ENCODE measurements at places on chromosomes 16 and 17.

DNA sequence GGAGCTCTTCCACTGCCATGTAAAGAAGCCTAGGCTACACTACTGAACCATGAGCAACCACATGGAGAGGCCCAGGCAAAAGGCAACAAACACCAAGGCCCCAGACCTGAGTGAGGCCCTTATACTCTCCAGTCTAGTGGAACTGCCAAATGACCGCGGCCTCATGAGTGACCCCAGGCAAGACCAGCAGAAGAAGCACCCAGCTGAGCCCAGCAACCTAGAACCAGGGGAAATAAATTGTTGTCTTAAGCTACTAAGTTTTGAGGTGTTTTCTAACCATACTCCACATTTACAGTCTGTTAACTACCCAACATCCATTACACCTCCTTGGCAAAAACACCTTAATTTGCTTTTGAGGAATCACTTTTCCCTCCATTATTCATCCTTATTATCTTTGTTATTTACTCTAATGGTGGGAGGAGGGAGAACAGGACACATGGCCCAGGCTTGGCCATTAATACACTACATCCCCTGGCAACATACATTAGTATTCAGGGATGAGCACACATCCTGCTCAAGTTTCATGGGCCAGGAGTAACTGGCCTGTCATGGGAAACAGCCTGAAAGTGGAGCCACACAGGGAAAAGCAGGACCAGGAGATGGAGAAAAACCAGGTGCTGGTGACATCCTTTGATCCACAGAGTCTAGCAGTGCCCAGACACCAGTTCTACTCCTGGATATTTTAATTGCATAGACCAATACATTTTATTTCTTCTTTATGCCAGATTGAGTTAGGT, 26.2 kb downstream of the SLC39A11 start:
- DNase-seq: no peak

DNA sequence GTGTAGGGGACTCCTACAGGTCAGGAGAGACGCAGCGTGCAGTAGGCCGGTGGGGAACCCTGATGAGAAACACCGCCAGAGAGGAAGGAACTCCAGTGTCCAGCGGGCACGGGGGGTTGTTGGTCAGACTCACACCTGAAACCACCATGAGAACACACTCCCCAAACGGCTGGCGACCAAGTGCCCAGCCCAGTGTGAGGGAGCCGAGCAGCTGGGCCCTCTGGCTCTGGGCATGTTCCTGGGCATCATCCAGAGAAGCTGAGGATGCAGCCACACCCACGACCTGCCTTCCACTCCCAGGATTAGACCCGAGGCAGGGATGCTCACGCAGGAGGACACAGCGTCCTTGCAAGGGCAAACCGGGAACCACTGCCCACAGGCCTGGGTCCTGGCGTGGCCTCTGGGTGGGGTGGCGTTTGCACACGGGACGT, 108.3 kb upstream of the ZNF750 start:
- no peak for DNase-seq

- no peak for DNase-seq
These were observed 15.6 kb upstream of the IL4R start for GRCh38 chr16:27298132-27298531.

DNA sequence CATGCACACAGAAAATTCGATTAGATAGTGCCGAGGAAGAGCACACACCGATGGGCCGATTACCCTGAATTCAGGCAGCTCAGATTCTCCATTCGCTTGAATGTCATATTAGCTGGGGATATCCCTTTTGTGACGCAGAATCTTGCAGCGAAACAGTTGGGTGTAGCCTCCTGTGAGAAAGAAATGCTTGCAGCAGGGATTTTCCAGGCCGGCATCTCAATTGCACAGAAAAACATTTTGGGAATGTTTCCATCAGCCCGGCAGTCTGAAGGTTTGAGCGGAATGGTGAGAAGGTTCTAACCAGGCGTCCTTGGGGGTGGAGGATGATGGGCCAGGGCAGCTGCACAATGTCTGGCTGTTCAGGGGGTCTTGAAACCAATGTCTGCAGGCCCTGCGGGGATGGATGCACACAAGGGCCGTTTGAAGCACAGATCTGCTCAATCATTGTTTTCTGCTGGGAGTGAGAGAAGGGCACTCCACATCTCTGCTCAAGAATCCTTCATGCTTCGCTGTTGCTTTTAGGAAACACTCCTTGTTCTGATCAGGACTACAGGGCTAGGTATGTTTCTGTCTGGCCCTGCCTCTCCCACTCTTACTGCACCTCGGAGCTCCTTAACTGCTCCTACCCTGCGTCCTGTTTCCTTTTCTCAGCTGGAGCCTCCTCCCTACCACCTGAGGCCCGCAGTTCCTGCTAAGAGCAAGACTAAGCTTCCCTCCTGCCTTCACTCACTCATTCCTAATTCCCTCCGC, 94.6 kb downstream of the CMIP start:
- DNase-seq: no peak

DNA sequence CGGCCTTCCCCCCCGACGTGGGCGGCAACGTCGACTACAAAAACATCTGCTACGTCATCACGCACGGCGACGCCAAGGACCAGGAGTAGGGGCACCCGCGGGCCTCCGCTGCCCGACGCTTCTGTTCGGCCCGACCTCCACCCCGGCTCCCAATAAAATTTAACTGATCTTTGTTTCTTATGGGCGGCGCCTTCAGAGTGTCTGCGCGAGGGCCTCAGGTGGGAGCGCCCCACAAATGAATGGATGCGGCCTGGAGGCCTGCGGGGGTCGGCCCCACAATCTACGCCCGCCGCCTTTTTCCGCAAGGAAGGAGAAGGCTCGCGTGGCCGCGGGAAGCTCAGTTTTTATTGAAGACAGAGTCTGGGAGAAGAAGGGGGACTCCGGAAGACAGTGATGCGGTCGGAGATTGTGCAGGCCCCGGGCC, 3.2 kb downstream of the MYL11 start:
- DNase-seq: peak; percentile 82

DNA sequence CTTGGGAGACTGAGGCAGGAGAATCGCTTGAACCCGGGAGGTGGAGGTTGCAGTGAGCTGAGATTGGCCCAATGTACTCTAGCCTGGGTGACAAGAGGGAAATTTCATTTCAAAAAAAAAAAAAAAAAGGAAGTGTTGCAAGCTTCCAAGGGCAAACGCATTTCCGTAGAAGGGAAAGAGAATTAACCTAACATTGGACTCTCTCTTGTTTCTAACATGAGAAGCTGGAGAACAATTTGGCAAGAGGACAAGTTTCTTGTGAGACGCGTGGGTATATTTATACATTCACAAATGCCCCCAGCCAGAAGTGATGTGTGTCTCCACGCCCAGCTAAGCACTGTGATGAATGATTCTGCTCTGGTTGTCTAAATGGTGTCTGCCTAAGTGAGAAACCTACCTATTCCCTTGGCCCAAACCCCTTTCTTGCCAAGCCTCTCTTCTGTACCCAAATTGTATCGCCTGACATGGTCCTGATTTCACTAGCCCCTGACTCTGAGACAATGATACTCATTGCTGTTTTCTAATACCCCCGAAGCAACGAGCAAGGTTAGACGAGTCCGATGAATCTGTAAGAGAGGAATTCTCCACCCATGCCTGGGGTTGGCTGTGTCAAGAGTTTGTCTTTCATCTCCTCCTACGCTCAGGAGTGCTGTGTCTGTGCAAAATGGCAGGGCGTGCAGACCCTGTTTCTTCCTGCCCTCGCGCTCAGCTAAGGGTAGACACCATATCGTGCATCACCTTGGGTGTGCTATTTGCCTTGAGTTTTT, 14.2 kb upstream of the ST6GALNAC2 start:
- no peak for DNase-seq

GRCh38 chr17:42819939-42820535, 4.0 kb downstream of the BECN1 start:
- DNase-seq: peak; percentile 33

- DNase-seq: no peak
These were observed at the start of gene CDH16 for GRCh38 chr16:66918803-66919568. CDH16 (minus strand) TSS chr16:66918885; CDS start chr16:66918065, 820 bp downstream.

DNA sequence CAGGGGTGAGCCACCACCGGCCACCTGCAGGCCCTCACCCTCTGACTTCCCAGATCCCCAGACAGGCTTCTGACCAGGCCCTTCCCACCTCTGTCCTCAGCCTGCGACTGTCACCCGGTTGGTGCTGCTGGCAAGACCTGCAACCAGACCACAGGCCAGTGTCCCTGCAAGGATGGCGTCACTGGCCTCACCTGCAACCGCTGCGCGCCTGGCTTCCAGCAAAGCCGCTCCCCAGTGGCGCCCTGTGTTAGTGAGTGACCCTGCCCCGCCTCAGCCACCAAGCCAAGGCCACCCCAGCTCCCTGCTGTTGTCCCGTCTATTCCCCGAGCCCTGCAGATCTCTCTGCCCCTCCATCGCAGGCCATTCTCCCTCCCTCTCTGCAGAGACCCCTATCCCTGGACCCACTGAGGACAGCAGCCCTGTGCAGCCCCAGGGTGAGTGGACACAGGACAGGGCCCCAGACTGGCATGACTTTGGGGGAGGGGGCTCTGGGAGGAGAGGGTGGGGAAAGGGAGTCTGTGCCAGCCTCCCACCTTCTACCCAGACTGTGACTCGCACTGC, 1.9 kb downstream of the NTN3 start:
- DNase-seq: no peak

DNA sequence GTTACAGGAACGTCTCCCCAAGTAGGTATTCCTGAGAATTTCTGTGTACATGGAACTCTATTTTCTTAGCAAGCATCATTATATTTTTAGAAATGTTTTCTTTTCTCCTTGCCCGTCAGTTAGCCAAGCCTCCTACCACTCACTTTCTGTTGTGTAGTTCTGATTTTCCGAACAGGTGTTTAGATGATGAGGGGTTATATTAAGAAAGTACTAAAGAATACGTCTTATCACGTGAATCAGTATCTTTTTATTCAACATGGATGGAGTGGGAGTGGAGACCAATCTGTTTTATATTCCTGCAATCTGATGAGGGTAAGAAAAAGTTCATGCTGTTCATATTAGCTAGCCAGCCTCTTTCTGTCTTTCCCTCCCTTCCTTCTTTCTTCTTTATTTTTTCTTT, 29.4 kb downstream of the MSI2 start:
- DNase-seq: no peak

DNA sequence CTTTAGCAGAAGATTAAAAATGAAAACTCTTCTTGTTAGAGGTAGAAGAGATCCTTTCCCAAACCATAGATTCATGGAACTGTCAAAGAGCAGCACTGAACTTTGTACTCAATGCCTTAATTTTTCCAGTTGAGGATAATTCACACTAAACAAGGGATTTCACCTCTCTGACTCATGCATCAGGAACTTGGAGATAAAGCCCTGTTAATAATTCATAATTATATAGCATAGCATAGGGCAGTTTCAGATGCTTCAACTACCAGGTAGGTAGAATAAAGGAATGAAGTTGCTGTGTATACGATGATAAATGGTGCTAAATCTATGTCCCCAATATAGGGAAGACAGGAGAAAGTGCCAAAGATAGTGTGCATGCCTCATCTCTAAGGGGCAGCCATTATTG, 450.4 kb downstream of the MAF start:
- no peak for DNase-seq
